ENCODE measurements at places on chromosomes 12 and 14. TPM values are rescaled to one million over a fixed set of nuclear protein-coding genes. Genes with fewer than 3 reads are reported as not detected.
A peak's percentile ranks its signal among the peaks of the same experiment; 100 is the strongest.

Gene TTC9
- polyA plus RNA-seq = 0.29 TPM

Gene CLEC2D
- polyA plus RNA-seq = 0.81 TPM

Gene NEUROD4
- polyA plus RNA-seq = not detected

Gene ALDH1L2
- 3.4 TPM for polyA plus RNA-seq

Gene DTX1
- 0.72 TPM for polyA plus RNA-seq

Gene MYH6
- polyA plus RNA-seq = not detected

Gene DPF3
- 2.8 TPM for polyA plus RNA-seq

Gene KRT86
- polyA plus RNA-seq = 0.56 TPM

Gene CCDC177
- not detected for polyA plus RNA-seq

Gene SERPINA10
- not detected for polyA plus RNA-seq

Gene CDCA4
- 26.8 TPM for polyA plus RNA-seq

Gene TAS2R42
- not detected for polyA plus RNA-seq

Gene ANKS1B
- polyA plus RNA-seq = 1.8 TPM

Gene RHEBL1
- 2.3 TPM for polyA plus RNA-seq

Gene SLC7A7
- 0.19 TPM for polyA plus RNA-seq

Gene CABP1
- 0.21 TPM for polyA plus RNA-seq

DNA sequence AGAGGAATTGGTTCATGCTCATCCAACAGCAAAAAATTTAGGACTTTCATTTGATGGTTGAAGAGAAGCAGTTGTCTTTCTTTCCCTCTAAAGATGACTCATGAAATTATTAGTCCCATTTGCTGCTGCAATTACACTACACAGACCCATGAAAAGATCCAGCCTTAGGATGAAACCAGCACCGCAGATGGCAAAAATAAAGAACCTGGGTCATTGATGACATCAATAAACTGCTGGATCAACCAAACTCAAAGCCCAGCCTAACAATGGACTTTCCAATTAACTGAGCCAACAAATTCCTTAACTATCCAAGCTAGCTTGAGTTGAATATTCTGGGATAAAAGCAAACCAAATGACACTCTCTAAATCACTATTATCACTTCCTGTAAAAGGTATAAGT is 20.7 kb downstream of the DICER1 start:
- DNase-seq = no peak

- no peak for DNase-seq
Measured at GRCh38 chr12:106759526-106760183, 14.8 kb upstream of the RIC8B start.

- peak; percentile 21 for DNase-seq
Measured at GRCh38 chr14:45526715-45527549, 273.9 kb upstream of the MIS18BP1 start.

- DNase-seq = no peak
Measured at GRCh38 chr12:75890660-75891059, 140.9 kb downstream of the PHLDA1 start.

DNA sequence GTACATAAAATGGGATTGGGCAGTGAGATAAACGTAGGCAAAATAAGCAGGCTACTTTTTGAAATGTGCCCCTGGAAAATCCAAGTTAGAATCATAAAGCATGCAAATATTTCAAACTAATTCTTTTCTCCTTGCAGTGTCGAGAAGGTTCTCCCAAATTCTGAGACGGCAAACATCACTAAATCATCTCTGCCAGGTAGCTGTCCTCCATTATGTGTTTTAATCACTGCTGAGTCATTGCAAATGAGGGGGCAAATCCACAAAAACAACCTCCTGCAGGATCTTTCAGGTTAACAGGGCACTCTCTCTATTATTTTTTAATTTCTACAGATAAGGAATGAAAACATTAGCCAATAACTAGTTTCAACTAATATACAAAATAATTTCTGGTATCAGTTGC is 63.2 kb upstream of the RIC8B start:
- no peak for DNase-seq

GRCh38 chr12:28390206-28390605 is 199.9 kb downstream of the CCDC91 start:
- DNase-seq = no peak

DNA sequence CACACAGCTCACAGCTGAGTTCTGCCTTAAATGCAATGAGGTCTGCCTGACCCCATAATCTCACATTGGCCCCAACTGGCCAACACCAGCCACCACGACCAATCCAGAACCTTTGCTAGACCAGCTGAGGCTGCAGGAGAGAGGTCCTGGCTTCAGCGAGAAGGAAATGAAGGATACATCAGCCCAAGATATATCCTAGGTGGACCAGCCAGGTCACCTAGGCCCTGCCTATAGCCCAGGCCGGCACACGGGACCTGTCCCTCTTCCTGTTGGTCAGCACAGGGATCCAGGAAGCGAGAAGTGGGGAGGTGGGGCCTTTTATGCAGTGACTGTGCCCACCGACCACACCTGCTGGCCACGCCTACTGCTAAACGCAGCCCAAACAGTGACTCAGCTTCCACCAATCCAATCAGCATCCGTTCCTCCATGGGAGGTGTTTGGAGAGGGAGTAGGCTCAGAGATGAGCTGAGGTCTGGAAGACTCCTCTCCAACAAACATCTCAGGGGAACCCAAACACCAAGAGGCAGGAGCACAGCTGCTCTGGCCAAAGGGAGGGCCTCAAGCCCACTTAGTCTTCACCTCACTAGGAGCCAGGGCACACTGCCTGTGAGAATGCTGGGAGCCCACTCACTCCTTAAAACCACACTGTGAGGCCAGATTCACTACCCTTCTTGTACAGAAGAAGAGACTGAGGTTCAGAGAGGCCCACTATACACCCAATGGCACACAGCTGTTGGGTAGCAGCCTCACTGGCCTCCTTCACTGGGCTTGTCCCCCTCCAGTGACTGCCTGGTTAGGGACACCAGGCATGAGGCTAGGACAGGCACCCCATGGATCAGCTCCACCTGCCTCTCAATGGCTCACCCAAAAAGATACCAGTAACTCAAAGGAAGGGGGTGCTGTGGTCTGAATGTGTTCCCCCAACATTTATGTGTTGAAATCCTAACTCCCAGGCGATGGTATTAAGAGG is 51.3 kb upstream of the PPP2R5C start:
- DNase-seq = no peak

- DNase-seq = no peak
Measured at GRCh38 chr12:85630851-85631250, 205.4 kb downstream of the RASSF9 start.

- DNase-seq = no peak
Measured at GRCh38 chr14:52325126-52325525, 11.0 kb downstream of the PTGER2 start.

DNA sequence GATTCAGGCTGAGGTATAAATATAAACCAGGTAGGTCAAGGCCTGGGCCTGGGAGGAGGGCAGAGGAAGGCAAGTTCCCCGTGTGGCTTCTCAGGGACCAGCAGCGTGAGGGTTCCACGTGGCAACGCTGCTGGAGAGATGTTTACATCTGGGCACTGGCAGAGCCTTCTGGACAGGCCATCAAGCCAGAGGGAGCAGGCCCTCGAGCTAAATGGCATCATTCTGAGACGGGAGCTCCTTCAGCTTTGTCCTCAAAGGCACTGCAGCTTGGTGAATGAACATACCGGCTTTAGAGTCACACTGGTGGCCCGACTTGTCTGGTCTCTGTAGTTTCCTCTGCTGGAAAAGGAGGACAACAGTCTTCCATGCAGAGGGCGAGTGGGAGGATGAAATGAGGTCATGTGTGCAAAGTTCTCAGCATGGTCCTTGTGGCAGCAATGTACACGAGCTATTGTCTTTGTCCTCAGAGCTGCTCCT is 231.3 kb downstream of the ZFP36L1 start:
- DNase-seq = no peak

- no peak for DNase-seq
Measured at GRCh38 chr12:66077542-66077941, 53.0 kb downstream of the LLPH start.

DNA sequence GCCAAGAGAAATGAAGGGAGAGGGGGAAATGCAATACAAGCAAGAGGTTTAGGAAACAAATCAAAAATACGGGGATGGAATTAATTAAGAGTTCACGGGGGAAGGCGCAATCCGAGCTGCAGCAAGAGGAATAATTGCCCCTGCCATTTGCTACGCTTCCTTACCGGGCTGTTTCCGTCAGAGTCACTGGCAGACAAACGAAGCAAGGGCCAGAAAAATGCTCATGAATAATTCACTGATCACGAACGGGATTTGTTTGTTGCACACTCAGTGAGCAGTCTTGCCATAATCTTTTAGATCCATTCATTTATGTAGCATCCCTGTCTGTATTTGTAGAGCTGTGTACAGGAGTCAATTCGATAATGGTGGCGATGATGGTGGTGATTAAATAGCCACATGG is 39.0 kb downstream of the PLXNC1 start:
- peak; percentile 37 for DNase-seq

DNA sequence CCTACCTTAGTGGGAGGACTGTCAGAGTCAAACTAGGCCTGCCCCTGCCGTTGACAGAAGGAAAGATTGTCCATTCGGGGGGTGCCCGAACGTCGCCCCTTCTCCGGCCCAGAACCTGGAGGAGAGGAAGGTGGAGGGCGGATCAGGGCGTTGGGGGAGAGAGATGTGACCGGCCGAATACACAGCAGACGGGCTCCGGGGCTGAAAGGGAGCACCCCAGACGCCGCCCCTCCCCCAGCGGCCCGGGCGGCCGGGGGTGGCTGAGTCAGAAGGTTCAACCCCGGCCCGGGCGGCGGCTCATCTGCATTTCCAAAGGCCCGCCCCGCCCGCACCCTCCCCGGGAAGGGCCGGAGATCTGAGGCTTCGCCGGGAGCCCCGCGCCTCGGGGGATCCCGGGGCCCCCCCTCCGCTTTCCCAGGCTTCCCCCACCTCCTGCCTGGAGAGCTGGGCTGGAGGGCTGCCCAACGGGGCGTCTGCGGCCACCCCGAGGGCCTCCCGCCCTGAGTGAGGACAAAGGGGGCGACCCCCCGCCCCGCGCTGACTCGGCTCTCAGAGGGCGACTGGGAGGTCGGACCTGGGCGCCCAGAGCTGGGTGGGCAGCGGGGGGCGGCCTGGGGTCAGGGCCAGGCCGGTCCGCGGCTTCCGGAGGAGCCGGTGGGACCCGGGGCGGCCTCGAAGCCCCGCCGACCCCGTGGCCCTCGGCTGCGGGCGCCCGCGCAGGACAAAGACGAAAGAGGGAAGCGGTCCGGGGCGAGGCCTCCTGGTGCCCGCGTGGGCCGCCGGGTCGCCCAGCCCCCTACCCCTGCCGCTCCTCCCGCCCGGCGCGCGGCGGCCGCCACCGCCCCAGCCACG is 3.7 kb upstream of the SETD1B start:
- DNase-seq = peak; percentile 75

GRCh38 chr14:25103271-25103670 is 53.3 kb upstream of the STXBP6 start:
- DNase-seq = no peak

GRCh38 chr12:19850346-19851065 is 411.2 kb downstream of the AEBP2 start:
- DNase-seq = no peak

- DNase-seq = no peak
Measured at GRCh38 chr14:54229136-54229535, 167.7 kb upstream of the CDKN3 start.

GRCh38 chr12:116346741-116347140 is 69.2 kb upstream of the MED13L start:
- no peak for DNase-seq

- no peak for DNase-seq
Measured at GRCh38 chr14:93946104-93946503, 19.0 kb downstream of the FAM181A start.

- no peak for DNase-seq
Measured at GRCh38 chr14:32625211-32625610, 296.1 kb downstream of the AKAP6 start.

DNA sequence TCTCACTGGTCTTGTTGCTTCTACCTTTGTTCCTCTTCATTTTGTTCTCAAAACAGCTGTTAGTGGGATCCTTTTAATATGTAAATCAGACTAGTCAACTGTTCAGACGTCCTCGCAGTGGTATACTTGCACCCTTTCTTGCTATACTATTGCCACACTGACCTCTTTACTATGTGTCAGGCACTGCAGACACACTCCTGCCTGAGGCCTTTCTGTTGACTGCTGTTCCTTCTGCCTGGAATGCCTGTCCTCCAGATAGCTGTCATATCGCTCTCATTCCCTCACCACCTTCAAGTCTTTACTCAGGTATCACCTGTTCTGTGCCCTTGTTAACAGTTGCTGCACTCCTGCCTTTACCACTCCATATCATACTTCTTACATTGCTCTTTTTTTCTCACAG is 90.0 kb upstream of the TMEM263 start:
- DNase-seq = no peak

DNA sequence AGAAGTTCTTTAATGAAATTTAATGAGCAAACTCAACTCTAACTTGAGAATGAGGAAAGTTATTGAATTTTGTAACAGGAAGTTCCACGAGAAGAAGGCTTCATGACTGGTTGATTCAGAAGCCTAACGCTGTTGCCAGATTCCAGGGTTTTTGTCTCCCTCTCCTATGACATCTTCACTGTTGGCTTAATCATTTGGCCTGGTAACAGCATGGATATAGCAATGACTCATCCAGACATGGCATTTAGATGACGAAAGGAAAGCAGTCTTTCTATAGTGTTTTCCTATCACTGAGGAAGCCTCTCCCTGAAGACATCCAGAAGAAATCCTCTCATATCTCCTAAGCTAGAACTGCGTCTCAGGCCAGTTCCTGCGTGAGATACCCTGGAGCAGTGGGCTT is 9.4 kb upstream of the KCNA1 start:
- no peak for DNase-seq

DNA sequence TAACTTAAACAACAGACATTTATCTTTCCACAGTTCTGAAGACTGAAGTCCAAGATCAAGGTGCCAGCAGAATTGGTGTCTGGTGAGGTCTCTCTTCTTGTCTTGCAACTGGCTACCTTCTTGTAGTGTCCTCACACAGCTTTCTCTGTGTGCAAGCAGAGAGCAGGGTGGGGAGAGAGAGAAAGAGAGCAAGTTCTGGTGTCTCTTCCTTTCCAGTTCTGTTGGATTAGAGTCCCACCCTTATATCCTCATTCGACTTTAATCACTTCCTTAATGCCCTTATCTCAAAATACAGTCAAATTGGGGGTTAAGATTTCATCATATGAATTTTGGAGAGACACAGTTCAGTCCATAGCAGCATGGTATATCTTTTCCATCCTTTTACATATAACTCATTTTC is 40.8 kb downstream of the DYRK2 start:
- DNase-seq = no peak

DNA sequence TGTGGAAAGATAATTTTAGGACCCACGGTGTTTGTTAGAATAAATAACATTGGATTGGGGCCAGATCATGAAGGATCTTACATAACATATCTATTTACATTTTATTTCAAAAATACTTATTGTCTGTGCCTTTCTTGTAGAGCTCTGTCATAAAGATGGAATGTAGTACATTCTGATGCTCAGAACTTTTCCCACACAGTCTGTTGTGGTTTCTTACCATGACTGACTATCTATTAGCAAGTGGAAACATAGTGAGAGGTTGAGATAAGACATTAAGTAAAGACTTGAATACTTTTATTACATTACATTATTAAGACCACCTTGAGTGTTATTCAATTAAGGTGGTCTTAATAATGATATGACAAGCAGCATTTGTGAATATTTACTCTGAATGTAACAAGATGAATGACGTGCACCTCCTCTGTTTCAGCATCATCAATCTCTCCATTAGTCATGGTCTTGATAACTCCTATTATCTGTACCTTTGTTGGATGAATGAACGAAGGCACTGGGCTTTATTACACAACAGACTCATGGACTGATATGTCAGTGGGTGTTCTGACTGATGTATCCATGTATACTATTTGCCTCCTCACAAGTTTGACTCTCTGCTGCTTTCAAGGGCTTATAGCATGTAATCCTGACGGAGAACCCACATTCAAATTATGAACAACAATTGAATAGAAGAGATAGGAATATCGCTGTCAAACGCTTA is 883.0 kb upstream of the FLRT2 start:
- no peak for DNase-seq

- peak; percentile 72 for DNase-seq
Measured at GRCh38 chr12:110699591-110700445, 10.9 kb upstream of the HVCN1 start.

Data from SK-N-SH (cell line).